ENCODE measurements at places on chromosomes 16 and 17. TPM values are rescaled to one million over a fixed set of nuclear protein-coding genes. Genes with fewer than 3 reads are reported as not detected.
A peak's percentile ranks its signal among the peaks of the same experiment; 100 is the strongest.

The TK1 gene
- 8.5 TPM for total RNA-seq

The SEZ6 gene
- not detected for total RNA-seq

DNA sequence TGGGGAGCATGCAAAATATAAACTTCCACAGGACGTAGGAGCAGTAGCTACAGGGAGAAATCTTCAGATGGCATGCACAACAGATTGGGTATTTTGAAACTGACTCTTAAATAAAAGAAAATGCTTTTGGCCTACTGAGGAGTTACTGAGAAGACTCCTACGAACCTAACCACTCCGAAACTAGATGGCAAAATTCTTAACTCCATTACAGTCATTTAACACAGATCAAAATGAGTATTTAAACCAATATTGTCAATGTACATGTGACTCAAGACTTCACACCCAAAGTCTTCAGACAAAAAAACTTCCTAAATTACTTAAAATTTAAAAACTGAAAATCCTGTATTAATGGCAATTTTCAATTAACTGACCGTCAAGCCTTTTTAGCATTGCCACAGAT lies 8.4 kb upstream of the TERB1 start:
- DNase-seq = no peak
- H3K27me3 ChIP-seq = no peaks in the 10 kb centered on the region
- no peaks in the 10 kb centered on the region for H3K4me1 ChIP-seq
- H3K27ac ChIP-seq = no peak overlapping the region
- H3K36me3 ChIP-seq = peaks cover 96% of the 10 kb centered on the region

The TP53TG3B gene
- total RNA-seq = not detected

The SERPINF2 gene
- 0.56 TPM for total RNA-seq

The IQCK gene
- 5.9 TPM for total RNA-seq

GRCh38 chr16:16982614-16983013 lies 488.1 kb downstream of the XYLT1 start:
- no peak overlapping the region for H3K4me3 ChIP-seq
- no peak for DNase-seq

DNA sequence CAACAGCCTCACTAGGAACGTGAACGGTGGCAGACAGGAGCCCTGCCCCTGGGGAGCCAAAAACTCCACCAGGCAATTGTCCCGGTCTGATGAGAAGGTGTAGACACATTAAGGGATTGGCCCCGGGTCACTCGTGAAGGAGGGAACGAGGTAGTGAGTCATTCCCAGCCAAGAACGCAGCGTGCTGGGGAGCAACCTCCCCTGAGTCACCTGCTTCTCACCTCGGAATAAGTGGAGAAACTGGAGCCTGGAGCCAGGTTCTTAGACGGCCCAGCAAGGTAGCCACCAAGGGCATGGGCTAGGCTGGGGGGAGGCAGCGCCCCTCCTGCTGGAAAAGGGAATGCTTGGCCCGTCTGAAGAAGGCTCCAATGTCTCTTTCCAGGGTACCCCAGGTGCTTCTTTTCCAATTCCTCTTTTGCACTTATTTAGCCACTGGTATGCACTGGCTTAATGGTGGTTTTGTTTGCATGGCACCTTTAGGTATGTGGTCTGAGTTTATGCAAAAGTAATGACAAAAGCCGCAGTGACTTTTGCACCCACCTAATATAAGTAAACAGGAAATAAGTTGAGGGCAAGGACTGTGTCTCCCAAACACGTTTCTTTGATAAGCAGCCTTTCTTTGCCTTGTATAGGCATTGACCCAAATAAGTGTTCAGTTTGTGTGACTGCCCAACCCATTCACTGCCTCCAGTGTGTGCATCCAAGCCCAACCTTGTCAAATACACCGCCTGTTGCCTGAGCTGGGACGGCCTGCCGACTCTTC lies 1.8 kb upstream of the HELZ start:
- peaks cover 26% of the 10 kb centered on the region for H3K4me1 ChIP-seq
- H3K27me3 ChIP-seq = no peaks in the 10 kb centered on the region
- H3K4me3 ChIP-seq = peak overlapping the region; percentile 83
- peak overlapping the region; percentile 91 for H3K27ac ChIP-seq

The DGKE gene
- total RNA-seq = 23.9 TPM

GRCh38 chr17:55673743-55674506 lies 48.7 kb downstream of the TMEM100 start:
- DNase-seq = peak; percentile 70
- peak overlapping the region; percentile 46 for H3K27ac ChIP-seq
- no peaks in the 10 kb centered on the region for H3K36me3 ChIP-seq
- H3K4me3 ChIP-seq = no peak overlapping the region

DNA sequence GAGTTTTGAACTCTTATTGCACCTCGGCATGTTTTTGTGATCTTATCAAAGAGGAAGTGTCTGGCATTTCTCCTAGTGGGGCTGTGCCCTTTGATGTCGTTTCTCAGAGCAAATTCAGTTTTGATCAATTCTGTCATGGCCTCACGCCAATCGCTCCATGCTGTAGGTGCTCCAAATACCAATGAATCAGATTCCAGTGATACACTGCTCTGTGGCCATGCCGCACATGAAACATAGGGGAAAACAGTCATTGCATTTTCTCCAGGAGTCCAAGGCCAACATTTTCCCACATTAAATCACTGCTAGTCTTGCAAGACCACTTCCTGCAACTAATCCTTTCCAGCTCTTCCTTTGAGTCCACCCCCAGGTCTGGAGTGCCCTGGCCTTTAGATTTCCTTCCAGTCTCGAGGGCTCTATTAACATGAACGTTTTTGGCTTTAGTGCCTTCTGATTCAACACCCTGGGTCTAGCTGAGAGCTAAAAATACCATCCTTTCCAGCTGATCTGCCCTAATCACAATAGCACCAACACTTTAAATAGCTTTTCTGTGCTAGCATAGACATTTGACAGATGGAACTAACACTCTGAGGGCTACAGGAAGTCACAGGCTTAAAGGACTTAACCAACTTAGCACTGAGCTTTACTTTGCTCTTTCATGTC lies 18.2 kb upstream of the RASL10B start:
- no peaks in the 10 kb centered on the region for H3K27me3 ChIP-seq
- H3K36me3 ChIP-seq = peaks cover 34% of the 10 kb centered on the region
- no peak for DNase-seq
- no peak overlapping the region for H3K27ac ChIP-seq
- peaks cover 14% of the 10 kb centered on the region for H3K4me1 ChIP-seq

DNA sequence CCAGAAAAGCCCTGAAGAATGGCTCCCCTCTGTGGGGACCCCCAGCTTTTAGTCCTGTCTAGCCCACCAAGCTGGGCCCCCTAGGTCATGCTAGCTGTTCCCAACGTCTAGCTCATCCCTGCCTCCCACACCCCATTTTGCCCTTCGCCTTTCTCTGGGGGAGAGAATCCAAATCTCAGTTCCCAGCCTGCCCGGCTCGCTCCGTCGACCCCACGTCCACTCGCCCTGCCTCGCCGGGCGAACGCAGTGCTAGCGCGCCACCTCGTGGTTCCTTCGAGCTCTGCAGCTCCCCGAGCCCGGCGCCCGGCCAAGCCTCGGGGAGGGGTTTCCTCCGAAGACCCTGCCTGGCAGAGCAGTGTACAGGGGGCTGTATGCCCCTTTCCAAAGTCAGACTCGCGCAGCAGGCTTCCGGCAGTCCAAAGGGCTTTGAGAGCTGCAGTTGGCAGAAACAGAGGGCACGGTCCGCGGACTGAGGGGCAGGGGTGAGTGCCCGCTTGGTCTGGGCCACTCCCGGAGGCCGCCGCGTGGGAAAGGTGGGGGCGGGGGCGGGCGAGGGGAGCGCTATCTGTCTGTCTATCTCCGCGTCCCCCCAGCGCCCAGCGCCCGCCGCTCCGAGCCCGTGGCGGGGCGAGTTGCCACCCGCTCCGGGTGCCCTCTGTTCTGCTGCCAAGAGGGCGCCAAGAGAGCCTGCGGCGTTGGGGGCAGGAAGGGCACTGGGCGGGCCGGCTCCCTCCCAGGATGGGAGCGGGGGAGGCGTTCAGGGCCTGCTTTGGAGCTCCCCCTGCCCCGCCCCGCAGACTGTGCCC lies 1.7 kb upstream of the DLX3 start:
- peak overlapping the region; percentile 37 for H3K27ac ChIP-seq
- H3K4me3 ChIP-seq = peak overlapping the region; percentile 61
- H3K4me1 ChIP-seq = peaks cover 24% of the 10 kb centered on the region
- H3K27me3 ChIP-seq = peaks cover 83% of the 10 kb centered on the region
- DNase-seq = peak; percentile 45

- no peaks in the 10 kb centered on the region for H3K27me3 ChIP-seq
- H3K36me3 ChIP-seq = no peaks in the 10 kb centered on the region
- no peak overlapping the region for H3K4me3 ChIP-seq
- no peak for DNase-seq
Measured at GRCh38 chr16:29312835-29313558, 93.5 kb downstream of the NPIPB11 start.

The SLC5A2 gene
- total RNA-seq = not detected

DNA sequence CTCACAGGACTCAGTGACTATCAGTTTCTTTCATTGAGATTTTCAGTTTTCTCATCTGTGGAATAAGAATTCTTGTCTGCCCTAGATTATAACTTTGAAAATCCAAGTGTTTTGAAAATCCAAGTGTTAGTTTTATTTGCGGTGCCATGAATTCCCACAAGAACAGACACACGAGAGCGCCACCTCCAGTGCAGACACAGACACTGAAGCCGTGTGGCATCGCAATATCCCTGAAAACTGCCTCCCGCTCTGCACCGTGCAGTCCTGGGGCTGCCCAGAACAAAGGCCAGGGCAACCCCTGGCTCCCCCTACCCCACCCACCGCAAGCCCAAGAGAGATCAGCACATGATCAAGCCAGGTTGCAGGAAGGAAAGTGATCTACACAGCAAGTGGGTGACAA lies 229.5 kb upstream of the ASIC2 start:
- H3K4me3 ChIP-seq = no peak overlapping the region
- no peaks in the 10 kb centered on the region for H3K36me3 ChIP-seq
- no peaks in the 10 kb centered on the region for H3K4me1 ChIP-seq
- DNase-seq = no peak

DNA sequence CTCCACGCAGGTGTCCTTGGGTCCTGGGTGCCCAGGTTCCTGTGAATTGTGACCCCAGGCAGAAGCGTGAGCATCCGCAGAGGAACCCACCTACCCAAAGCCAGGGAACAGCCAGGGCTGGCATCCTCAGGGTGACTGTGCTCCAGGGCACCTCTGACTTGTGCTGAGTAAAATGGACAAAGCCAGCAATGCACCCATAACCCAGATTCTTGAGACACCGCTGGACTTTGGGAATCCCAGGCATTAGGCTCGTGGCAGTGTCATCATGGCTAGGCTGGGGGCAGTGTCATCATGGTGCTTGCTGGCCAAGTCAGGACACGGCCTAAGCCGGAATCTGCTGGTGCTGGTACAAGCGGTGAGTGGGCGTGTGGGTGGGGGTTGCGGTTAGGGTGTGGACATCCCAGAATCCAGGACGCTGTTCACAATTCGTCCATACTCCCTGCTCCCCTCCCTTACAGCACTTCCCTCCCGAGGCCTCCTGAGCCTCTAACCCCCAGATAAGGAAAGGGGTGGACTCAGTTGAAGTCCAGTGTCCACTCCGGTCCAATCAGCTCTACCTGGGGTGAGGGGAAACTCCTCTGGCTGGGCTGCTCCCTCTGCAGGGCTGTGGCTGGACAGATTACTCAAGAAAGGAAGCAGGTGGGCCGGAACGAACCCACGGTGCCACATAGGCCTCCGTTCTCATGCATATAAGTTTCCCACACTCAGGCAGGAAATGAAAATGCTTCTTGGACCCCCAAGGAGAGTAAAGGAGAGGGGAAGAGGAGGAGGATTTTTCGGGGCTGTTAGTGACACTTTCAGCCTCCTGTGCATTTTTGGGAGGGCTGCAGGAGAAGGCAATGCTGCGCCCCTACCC lies 138.9 kb downstream of the SEC14L1 start:
- DNase-seq = peak; percentile 97
- peaks cover 9% of the 10 kb centered on the region for H3K36me3 ChIP-seq
- H3K27me3 ChIP-seq = no peaks in the 10 kb centered on the region
- H3K4me1 ChIP-seq = peaks cover 30% of the 10 kb centered on the region
- H3K4me3 ChIP-seq = peak overlapping the region; percentile 88

- peak overlapping the region; percentile 88 for H3K4me3 ChIP-seq
- peaks cover 11% of the 10 kb centered on the region for H3K36me3 ChIP-seq
- no peaks in the 10 kb centered on the region for H3K27me3 ChIP-seq
- H3K27ac ChIP-seq = peak overlapping the region; percentile 96
Measured at GRCh38 chr17:21212826-21213637, 929 bp downstream of the TMEM11 start.

DNA sequence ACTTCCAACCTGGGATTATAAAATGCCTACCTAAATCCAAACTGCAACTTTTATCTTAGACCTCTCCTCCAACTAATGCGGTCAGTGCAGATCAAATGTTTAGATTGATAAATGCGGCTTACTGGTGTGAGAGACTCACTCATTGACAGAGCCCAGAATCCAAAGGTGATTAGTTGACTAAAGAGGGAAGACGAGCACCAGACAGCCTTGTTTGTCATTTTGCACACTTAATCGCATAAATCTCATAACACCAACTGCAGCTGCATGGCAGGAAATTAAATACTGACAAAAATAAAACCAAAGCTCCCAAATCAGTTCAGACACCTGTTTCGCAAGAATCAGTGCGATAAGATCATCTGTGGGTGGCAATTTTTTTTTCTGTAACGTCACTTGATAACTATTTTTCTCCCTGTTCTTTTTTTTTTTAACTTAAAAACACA lies 35.9 kb downstream of the NACA2 start:
- no peaks in the 10 kb centered on the region for H3K36me3 ChIP-seq
- H3K4me1 ChIP-seq = no peaks in the 10 kb centered on the region
- no peak for DNase-seq
- H3K27ac ChIP-seq = no peak overlapping the region
- no peak overlapping the region for H3K4me3 ChIP-seq
- H3K27me3 ChIP-seq = peaks cover 24% of the 10 kb centered on the region

- H3K27me3 ChIP-seq = no peaks in the 10 kb centered on the region
- H3K27ac ChIP-seq = no peak overlapping the region
- H3K36me3 ChIP-seq = peaks cover 77% of the 10 kb centered on the region
- H3K4me3 ChIP-seq = no peak overlapping the region
Measured at GRCh38 chr16:85659805-85660511, 28.8 kb downstream of the GINS2 start.

The MFSD11 gene
- total RNA-seq = 11.6 TPM

DNA sequence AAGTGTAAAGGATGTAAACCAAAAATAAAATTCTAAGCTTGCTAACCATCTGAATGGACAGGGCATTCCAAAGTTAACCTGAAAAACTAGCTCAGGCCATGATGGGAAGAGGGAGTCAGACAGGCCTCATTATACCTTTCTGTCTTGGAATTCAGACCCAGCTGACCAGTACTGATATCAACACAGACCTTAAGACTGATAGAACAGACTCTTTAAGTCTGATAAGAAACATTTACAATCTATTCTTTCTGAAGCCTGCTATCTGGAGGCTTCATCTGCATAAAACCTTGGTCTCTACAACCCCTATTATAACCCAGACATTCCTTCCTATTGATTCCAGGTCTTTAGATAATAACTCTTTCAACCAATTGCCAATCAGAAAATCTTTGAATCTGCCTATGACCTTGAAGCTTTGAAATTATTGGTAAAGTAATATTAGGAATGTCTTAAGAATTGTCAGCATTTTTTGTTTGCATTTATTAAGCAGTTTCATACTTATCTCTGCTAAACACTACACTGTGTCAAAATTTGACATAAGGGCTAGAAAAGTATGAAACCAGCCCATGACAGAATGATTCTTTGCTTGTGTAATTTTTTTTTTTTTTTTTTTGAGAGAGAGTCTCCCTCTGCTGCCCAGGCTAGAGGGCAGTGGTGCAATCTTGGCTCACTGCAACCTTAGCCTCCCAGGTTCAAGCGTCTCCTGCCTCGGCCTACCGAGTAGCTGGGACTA lies 12.9 kb upstream of the PRSS54 start:
- H3K27ac ChIP-seq = no peak overlapping the region
- peaks cover 20% of the 10 kb centered on the region for H3K27me3 ChIP-seq
- no peaks in the 10 kb centered on the region for H3K4me1 ChIP-seq
- no peak overlapping the region for H3K4me3 ChIP-seq
- peaks cover under 1% of the 10 kb centered on the region for H3K36me3 ChIP-seq
- DNase-seq = no peak

All from MCF 10A (cell line).